Activated CD4-positive, alpha-beta memory T cell treated with anti-CD3 and anti-CD28 coated beads, Interleukin-2, amount 10 ng/mL, durations not matched to agents 7 days and 5 days (primary cell): ENCODE measurements at places on chromosomes 16 and 17.

GRCh38 chr17:5700745-5701144, 116.4 kb upstream of the NLRP1 start:
- DNase-seq: no peak

DNA sequence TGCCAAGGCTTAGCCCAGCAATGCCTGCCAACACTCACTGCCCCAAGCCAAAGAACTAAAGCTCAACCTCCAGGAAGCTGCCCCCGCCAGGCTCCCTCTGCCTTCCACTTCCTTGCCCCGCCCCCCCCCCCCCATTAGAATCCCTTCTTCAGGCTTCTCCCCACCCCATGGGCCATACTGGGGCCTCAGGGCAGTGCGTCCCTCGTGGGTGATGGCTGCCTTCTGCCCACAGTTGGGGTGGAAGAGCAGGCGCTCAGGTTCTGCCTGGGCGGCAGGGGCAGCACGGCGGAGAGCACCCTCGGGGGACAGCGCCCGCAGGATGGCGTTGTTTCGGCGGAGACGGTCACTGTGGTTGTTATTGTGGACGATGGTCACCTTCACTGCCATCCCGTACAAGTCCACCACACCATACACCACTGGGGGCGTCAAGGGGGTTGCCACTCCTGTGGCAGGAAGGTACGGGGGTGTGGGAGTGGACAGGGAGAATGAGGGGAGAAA, 4.1 kb downstream of the NEURL4 start:
- no peak for DNase-seq

- no peak for DNase-seq
Measured at GRCh38 chr16:64453646-64454045, 668.2 kb downstream of the CDH11 start.

GRCh38 chr16:17419266-17419665, 51.5 kb downstream of the XYLT1 start:
- DNase-seq: no peak

DNA sequence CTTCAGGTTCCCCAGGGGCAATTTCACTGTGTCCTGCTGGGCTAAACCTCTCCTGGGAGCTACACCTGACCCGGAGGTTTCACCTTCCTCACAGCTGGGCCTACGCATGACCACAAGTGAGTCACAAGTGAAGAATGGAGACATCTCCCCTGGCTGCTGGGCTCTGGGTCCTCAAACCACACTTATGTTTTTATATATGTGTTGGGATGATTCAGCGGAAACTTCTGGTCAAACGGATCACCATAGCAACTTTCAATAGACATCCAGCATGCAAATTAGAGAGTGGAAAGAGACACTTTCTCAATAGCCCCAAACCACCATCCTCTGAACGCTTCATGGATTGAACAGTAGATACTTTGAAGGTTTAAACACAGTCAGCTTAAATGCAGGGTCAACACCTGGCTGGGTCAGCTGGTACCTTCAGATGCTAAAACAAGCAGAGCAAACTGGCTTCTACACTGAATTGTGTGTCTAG, 28.0 kb upstream of the MAF start:
- peak; percentile 87 for DNase-seq

GRCh38 chr16:2032285-2033056, 5.8 kb downstream of the NHERF2 start:
- no peak for DNase-seq

- DNase-seq: no peak
Measured at GRCh38 chr16:24844101-24845030, 1.4 kb upstream of the SLC5A11 start.

- peak; percentile 84 for DNase-seq
Measured at GRCh38 chr17:16991349-16992009, 19.6 kb upstream of the TNFRSF13B start.

DNA sequence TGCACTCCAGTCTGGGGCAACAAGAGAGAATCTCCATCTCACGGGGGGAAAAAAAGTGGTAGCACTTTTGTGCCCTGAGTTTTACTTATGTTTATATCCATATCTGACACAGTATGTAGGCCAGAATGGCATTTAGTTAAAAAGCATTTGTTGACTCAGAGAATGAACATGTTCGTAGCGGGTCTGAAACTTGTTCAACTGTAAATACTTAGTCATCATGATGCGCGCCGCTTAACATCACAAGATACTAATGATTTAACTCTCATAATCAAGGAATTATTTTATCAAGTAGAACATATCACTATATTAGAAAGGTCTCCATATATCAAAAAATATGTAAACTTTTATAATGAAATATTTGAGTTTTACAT, 55.3 kb upstream of the ITGA2B start:
- no peak for DNase-seq

- DNase-seq: peak; percentile 22
Measured at GRCh38 chr16:82133798-82134197, 36.2 kb downstream of the MPHOSPH6 start.

DNA sequence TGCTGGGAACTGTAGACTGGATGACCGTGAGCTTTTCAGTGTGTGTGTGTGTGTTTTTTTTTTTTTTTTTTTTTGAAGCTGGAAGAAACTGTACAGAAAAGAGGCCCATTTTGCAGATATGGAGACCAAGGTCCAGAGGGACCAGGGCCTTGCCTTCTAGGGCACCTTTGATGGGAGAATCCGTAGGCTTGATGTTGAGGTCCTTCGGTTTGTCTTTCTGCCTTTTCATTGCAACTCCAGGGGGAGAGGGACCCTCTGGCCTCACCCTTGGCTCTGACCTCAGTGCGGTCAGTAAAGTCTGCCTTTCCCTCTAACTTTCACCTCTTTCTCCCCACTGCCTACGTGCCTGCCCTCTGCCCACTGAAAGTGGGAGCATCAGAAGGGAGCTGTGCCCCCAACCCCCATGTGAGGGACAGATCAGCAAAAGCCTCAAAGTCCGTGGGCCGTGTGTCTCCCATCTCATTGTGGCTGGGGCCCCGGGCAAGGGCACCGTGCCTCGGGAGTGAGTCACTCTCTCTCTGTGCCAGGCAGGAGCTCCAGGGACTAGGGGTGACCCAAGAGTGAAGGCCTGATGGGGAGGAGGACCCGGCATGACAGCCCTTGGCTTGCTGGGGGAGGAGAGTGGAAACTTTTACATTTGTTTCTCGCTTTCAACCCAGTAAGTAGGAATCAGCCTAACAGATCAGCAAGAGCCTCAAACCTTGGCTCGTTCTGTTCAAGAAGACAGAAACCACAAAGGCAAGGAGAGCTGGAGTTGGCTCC, 123.6 kb downstream of the CMIP start:
- no peak for DNase-seq

GRCh38 chr17:64004903-64005733, 7.0 kb downstream of the PRR29 start:
- no peak for DNase-seq

GRCh38 chr17:81483862-81484194, 28.8 kb downstream of the ACTG1 start:
- DNase-seq: no peak

- DNase-seq: no peak
Measured at GRCh38 chr17:3851461-3852100, 5.5 kb upstream of the NCBP3 start.

DNA sequence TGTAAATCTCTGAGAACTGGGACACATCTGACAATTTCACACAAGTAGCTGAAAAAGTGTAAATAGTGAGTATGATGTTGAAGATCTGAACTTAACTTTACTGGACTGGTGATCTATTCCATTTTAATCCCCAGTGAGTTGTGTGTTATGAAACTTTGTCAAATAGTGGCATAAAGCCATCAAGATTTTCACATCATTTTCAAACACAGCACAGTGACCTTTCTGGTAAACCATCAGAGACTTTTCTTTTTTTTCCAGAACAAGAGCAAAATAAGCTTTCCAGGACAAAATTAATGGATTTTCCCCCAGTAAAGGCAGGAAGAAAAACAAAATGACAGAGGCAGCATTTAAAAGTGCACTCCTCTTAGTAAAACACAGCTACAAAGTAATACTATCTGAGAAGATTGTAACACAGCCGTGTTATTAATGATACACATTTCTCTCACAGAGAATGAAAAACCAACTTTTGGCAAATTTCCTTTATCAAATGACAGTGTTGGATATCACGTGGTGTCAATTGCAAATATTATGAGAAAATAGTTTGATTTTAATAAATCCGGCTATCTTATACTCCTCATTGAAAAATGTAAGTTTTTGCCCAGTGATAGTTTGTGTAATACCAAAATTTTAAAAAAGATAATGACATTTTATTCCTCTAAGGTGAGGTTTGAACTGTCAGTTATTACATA, 16.8 kb upstream of the COL1A1 start:
- DNase-seq: no peak

DNA sequence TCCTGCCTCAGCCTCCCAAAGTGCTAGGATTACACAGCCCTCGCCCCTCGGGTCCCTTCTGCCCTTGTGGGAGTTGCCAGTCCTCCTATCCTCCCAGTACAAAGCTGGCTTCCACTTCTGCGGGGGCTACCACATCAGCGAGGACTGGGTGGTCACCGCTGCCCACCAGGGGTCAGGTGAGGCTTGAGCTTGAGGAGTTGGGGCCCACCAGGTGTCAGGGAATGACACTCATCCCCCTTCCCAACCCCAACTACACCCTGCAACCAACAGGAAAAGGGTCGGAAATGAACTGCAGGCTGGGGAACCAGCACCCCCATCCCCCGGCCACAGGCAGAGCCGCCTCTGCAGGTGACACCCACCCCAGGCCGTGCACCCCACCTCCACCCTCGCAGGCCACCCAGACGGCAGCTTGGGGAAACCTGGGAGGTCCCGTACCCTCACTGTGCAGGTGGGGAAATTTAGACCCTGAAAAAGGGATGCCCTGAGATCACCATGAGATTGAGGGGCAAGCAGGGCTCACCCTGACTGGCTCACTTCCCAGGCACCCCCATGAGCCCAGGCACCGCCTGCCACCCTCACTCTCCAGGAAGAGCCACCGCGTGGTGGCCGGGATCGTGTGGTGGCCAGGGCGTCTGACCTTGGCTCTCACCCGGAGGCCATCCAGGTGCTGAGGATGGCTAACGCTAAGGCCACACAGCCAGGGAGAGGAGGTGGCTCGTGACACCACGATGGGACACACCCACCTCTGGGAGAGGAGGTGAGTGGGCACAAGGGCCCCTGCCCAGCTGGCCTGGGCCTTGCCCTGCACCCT, 8.0 kb downstream of the CTRB1 start:
- no peak for DNase-seq

- no peak for DNase-seq
Measured at GRCh38 chr17:61404663-61404912, 4.9 kb downstream of the TBX2 start.

DNA sequence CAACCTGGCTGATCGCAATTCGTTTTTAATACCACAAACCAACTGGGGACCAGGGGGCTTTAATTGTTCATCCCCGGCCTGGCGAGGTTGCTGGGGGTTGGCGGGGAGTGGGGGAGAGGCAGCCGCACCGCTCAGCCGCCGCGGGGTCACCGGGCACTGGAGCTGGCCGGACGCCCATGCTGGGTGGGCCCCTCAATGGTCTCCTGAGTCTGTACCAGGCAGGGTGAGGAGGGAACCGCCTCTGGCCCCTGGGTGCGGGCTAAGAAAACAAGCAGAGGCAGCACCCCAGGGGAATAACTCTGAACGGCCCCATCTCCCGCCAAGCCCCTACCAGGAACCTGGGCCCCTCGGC, 43.9 kb downstream of the ACTG1 start:
- DNase-seq: no peak

DNA sequence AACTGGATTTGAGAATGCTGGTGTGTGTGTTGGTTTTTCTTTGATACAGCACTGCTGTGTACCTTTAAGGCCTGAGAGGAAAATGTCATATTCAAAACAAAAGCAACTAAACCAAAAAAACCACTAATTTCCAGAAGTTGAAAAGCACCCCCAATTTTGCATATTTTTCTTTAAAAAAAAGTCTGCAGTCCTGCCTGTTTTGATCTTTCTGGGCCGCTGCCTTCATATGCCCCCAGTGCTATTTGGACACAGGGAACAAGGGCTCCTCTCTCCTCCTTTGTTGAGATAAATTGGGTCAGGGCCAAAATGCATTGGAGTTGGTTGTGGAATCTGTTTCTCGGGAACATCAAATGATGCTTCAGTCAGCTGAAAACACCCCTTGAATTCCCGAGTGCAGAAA, 26.9 kb downstream of the GPT2 start:
- no peak for DNase-seq

DNA sequence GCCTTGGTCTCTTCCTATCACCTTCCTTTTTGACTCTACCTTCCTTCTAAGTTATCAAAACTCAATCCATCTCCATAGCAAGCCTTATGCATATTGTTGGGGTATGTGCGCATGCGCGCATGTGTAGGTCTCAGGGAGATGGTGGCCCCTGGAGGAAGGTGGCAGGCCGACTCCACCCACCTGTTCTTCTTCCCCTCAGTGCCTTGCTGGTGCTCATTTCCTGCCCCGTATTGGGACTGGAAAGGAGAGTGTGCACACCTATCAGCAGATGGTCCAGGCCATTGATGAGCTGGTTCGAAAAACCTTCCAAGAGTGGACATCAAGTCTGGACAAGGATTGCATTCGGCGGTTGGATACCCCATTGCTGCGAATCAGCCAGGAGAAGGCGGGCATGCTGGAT, 25.2 kb downstream of the DNAH2 start:
- DNase-seq: no peak

- DNase-seq: no peak
Measured at GRCh38 chr17:1630662-1631061, 2.0 kb upstream of the SLC43A2 start.

DNA sequence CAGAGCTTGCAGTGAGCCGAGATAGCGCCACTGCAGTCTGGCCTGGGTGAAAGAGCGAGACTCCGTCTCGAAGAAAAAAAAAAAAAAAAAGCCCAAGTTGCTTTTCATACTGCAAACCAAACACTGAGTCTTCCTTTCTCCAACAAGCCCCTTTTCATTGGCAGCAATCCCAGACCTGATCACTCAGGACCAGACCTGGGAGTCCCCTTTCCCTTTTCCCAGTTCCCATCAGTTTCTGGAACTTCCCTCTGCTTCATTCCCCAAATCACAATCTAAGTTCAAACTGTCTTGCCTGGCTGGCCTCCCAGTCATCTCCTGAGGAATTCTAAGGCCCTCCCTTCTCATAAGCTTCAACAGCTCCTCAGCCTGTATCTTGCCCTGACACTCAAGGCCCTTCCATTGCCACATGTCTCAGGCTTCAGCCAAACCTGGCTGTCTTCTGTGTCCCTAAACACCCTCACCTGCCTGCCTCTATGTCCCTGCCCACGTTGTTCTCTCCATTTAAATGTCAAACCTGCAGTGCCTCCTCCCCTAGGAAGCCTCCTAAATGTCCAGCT, 11.8 kb upstream of the PHF12 start:
- no peak for DNase-seq

- DNase-seq: no peak
Measured at GRCh38 chr16:17607075-17607509, 136.3 kb upstream of the XYLT1 start.

- DNase-seq: no peak
Measured at GRCh38 chr16:17491140-17491662, 20.4 kb upstream of the XYLT1 start.

GRCh38 chr17:6452471-6453266, 8.4 kb downstream of the PIMREG start:
- DNase-seq: no peak
